ENCODE measurements at places on chromosomes 6 and 20. TPM values are rescaled to one million over a fixed set of nuclear protein-coding genes. Genes with fewer than 3 reads are reported as not detected.

TDRD6 gene
- total RNA-seq, result not detected

CDSN gene
- total RNA-seq, result not detected

PDE7B gene
- 12.4 TPM for total RNA-seq

GRCh38 chr20:16607364-16608276 is 34.4 kb upstream of the KIF16B start:
- no peak for DNase-seq

DNA sequence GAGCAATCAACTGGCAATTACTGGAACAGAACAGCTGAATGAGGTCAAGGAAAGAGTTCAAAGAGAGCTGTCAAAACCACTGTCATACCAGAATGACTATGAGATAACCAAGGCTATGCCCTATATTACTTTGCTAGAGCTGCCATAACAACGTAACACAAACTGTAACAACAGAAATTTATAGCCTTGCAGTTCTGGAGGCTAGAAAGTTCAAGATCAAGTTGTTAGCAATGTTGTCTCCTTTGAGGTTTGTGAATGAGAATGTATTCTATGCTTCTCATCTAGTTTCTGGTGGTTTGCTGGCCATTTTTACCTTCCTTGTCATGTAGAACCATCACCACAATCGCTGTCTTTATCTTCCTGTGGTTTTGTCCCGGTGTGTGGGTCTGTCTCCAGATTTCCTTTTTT is 1323.0 kb upstream of the GJE1 start:
- no peak for DNase-seq

- no peak for DNase-seq
These were observed 71.1 kb downstream of the ROS1 start for GRCh38 chr6:117354671-117355070.

All from IMR-90 (cell line).